Liver (tissue), 10 donors: ENCODE measurements at places on chromosomes 5 and 9.
A peak's percentile ranks its signal among the peaks of the same experiment; 100 is the strongest.

DNA sequence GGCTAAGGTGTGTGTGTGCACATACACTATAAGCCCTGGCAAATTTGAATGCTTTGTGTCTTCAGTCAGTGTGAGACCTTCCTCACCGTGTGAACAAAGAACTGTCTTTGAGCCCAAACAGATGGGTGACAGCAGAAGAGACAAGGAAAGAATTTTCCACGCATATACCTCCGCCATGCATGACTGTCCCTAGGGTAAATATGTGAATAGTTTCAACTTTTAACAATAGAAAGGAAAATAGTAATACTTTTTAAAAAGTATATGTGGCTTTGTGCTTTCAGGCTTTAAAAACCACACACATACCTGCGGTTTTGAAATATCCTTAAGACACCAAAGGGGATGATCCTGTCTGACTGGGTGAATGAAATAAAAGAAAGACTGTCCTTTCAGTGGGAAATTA is 438.6 kb upstream of the MPDZ start:
- no peak for DNase-seq

- no peak for DNase-seq
Measured at GRCh38 chr9:98430535-98431292, 175.3 kb upstream of the TBC1D2 start.

GRCh38 chr5:145943674-145944121 is 7.3 kb downstream of the SH3RF2 start:
- DNase-seq, result no peak

GRCh38 chr5:109748546-109748945 is 58.8 kb downstream of the MAN2A1 start:
- DNase-seq, result no peak

- DNase-seq, result no peak
Measured at GRCh38 chr9:35754264-35754663, at the start of gene MSMP. TSS of gene MSMP (minus strand) at chr9:35754276. CDS start at chr9:35754129, 147 bp downstream.

DNA sequence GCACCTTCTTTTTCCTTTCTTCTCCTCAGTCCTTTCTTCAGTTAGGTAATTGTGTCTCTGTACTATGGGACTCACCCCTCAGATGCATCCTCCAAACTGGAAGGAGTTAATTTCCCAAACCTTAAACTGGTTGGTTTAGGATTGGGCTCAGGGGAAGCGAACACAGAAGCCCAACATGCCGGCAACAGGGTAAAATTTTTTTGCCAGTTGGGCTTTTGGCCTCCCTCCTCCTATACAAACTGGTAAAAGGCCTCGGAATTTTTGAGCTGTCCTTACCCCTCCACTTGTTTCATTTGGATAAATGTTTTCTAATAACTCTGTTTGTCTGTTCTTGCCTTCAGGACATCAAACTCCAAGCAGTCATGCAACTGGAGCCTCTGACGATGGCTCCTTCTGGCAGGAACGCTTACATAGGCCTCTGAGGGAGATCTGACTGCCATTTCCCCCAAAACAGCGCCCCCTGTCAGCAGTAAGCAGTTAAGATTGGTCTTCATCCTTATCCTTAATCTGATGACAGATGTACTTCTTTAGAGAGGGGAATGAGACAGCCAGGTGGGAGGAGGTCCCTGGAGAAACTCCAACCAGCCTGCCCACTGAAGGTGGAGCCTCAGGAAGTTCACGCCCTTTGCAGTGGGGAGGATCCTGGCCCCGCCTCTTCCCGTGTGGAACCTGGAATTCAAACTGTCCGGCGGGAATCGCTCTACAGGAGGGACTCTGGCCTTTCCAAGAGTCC is 57.8 kb upstream of the SPINK5 start:
- no peak for DNase-seq

DNA sequence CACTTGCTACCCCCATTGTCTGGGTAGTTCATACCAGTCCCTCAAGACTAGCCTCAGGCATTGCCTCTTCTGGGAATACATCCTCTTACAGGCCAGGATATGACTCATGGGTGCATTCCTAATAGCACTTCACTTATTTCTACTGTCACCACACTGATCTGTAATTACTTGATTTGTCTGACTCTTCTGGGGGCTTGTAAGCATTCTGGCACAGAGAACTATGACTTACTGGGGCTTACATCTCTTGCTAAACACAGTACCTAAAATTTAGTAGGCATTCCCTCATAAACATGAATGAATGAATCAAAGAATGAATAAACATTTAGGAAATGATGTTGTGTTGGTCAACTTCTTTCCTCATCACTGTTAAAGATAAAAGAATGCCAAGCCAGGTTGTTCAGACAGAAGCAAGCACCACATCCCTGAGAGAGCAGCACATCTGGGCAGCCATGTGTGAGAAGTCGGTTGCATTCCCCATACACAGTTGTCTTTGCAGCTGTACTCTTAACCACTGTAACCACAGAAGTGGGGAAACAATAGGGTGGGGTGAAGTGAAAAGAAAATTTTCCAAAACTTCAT is 27.6 kb downstream of the IL7R start:
- no peak for DNase-seq

DNA sequence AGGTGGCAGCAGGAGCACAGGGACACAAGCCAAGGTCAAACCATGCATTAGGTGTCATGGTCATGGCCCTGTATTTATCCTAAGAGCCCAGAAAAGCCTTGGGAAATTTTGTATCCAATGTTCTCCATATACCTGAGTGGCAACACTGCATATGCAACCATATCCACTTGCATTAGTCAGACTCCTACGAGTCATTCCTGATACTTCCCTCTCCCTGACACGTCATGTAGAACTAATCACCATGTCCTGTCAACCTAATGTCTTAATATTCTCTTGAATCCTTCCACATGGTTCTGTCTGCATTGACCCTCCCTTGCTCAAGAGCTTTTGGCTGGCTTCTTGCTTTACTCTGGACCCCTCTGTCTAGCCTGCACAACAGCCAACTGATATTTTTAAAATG is 9.4 kb downstream of the SCGB3A2 start:
- DNase-seq, result no peak

- DNase-seq, result no peak
Measured at GRCh38 chr5:59599729-59600128, 293.8 kb downstream of the PDE4D start.

- DNase-seq, result no peak
Measured at GRCh38 chr5:171849585-171850323, 64.1 kb downstream of the SMIM23 start.

GRCh38 chr5:110544603-110545002 is 181.9 kb downstream of the TMEM232 start:
- DNase-seq, result no peak

GRCh38 chr9:136847088-136847825 is 2.0 kb upstream of the PHPT1 start:
- peak; percentile 64 for DNase-seq

GRCh38 chr9:87713278-87713987 is 12.5 kb upstream of the CTSL start:
- peak; percentile 40 for DNase-seq

GRCh38 chr9:134127616-134128015 is 8.3 kb upstream of the WDR5 start:
- no peak for DNase-seq

DNA sequence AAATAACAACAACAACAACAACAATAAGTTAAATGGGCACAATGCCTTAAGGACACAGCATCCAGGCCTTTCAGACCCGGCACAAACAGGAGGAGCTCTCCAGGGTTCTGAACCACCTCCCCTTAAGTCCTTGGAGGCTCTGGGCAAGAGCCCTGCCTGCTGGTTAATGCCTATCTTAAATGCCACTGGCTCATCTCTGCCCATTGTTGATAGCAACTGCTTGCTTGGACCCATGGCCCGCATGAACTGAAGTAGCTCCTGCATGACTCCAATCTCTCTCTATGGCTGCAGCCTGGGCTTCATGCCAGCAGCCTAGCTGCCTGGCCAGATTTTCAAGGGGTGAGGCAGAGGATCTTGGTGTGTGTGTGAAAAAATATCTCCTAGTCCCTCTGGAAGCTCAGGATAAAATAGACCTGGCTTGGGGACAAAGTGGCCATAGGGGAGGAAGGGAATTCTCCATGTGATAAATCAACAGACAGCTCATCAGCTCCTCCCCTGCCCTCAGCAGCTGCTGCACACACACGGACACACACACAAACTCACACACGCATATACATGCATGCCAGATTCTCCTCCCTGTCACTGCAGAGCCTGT is 27.4 kb downstream of the FAM219A start:
- peak; percentile 40 for DNase-seq

GRCh38 chr5:147017621-147018020 is 139.1 kb upstream of the PPP2R2B start:
- DNase-seq, result no peak

DNA sequence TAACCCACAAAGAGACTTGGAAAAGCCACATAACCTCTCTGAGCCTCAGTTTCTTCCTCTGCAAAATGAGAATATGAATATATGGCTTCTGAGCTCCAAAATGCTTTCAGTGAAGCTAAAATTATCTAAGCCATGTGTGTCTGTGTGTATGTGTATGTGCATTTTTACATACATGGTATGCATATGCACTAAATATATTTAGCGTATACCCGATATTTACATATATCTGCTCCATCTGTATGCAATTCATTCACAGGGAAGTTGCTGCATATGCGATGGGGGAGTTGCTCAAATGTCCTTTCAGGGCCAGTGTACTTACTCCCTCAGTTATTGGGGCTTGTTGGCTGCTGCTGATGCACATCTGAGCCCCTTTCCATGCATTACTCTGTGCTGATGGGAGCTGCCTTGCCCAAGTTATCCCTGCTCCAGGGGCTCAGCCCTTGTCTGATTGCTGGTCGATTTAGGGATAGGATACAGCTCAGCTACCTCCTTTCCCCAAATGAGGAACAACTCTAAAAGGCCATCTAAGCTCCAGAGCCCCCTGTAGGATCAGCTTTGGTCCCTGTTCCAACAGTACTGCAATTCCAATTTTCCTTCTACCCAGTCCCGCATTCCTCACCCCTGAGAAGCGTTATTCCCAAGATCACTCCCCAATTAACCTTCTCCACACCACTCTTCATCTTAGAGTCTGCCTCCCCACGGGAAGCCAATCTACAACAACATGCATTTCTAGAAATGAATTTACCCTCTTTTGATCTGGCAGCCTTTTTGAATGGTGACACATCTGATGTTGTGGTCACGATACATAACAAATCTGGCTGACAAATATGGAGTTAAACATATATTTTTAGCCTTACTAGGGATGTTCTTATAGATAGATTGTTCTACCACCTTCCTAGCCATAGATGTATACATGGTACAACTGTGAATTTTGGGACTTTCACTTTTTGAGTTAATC is 15.9 kb downstream of the RHOBTB3 start:
- DNase-seq, result no peak

- no peak for DNase-seq
Measured at GRCh38 chr5:13708906-13709305, 235.6 kb downstream of the DNAH5 start.

DNA sequence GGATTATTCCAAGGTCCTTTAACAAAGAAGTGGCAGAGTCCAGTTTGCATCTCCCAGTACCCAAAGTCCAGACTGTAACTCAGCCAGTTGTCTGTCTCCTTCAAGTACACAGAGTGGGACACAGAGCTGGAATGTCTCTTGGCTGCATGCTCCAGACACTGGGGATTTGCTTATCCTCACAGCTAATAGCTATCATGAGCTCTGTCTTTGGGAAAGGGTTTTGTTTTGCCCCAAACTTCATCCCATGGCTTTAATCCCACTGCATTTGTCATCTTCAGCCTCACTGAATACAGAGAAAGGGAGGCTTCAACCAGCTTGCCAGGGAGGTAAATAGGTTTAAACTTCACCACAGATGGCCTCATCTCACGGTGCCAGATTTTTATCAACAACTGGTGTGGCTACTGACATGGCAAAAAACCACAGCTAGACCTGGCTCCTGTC is 412.2 kb upstream of the SLC24A2 start:
- DNase-seq, result no peak

GRCh38 chr5:125416055-125416454 is 669.6 kb upstream of the ZNF608 start:
- DNase-seq, result no peak

GRCh38 chr5:134524826-134525682 is at the start of gene JADE2:
TSS of gene JADE2 (plus strand) at chr5:134525670. CDS start at chr5:134535858, 10,188 bp downstream.
- peak; percentile 62 for DNase-seq

DNA sequence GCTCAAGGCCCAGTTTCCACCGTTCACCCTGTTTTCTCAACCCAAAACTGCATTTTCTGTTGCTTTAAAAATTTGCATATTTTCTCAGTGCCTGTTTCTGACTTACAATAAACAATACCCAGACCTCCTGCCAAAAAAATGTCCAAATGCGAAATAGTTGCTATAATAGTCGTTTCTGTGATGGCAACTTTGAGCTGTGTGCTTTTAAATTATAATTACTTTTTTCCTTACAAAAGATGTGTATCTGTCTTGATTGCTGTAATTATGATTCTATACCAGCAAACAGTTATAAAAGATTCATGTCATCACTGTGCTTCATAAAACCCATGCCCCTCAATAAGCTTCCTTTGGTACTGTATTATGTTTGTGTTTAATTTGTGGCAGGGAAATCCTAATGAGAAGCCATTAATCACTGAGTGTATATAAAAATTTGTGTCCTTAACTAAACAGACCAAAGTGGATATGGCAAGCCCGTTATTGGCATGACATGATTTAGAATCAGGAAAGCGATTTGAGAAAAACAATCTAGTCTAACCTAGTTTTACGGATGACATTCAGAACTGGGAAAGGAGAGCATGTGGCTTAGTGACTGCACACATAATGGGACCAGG is 5.4 kb upstream of the SLC1A3 start:
- no peak for DNase-seq

GRCh38 chr5:151896031-151896691 is 28.5 kb downstream of the GLRA1 start:
- DNase-seq, result no peak

DNA sequence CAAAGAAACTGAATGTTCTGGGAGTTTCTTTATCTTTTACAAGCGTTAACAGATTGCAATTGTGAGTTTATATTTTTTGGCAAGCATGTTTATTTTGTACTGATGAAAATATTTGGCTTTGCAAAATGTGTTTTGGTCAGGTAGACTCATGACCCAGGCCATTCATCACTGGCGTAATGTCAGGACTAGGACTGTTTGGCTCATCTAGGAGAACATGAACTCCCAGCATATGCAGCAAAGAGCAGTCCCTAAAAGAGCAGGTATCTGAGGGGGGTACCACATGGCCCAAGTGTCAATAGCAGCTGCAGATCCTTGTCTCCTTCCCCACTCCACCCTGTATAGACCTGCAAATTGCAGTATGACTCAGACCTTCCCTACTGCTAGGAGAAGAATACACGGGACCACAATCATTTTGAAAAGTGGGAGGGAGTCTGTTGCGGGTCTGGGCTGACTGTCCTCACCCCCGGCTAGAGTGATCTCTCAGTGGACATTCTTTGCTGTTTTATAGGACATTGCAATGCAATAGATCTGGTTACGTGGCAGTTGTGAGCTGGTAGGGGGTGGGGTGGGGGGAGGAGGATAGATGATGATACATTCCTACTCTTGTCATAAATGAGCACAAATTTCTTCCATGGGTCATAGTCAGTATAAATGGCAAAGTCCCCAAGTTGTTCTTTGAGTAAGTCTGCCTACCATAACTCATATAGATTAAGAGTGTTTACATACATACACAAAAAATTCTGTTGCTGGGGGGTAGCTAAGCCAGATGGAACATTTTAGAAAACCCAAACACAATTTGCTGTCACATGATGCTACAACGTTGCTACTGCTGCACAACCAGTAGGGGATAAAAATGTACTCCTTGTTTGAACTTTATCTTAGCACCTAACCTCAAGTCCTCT is 20.8 kb upstream of the SNCAIP start:
- DNase-seq, result no peak
